ENCODE measurements at places on chromosomes 6 and 20. TPM values are rescaled to one million over a fixed set of nuclear protein-coding genes. Genes with fewer than 3 reads are reported as not detected.

ARMH2 gene
- total RNA-seq = not detected

OPRL1 gene
- 2.2 TPM for total RNA-seq

BMP7 gene
- not detected for total RNA-seq

ZNF133 gene
- total RNA-seq = 25.8 TPM

CLDN20 gene
- not detected for total RNA-seq

WFDC10B gene
- total RNA-seq = 0.26 TPM

ARG1 gene
- total RNA-seq = not detected

FLRT3 gene
- 1.6 TPM for total RNA-seq

F13A1 gene
- total RNA-seq = not detected

SCRT2 gene
- not detected for total RNA-seq

TUBB2B gene
- total RNA-seq = 2.2 TPM

CCN6 gene
- not detected for total RNA-seq

KIF25 gene
- not detected for total RNA-seq

OXT gene
- total RNA-seq = not detected

GPRC6A gene
- not detected for total RNA-seq

SERAC1 gene
- total RNA-seq = 7.6 TPM
